ENCODE measurements at places on chromosomes 12 and 14.

GRCh38 chr12:46184798-46185595 lies 83.8 kb downstream of the SLC38A1 start:
- no peak for DNase-seq

DNA sequence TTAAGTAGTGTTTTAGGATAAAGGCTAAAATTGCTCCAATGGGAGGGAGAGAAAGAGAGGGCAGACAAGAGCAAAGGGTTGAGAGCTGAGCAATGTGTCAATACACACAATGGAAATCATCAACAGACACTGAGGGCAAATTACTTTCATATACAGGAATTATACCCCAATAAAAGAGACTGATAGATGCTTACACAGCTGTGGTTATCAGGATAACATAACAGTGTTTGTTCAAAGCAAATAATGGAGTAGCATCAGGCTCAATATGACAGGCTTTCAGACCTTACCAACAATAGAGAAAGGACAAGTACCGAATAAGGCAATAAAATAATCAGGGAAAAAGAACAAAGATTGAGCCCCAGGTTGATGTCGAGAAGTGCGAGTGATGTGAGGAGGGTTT lies 53.4 kb upstream of the DIO2 start:
- DNase-seq: no peak

- DNase-seq: no peak
Measured at GRCh38 chr14:99280066-99280731, 8.2 kb upstream of the BCL11B start.

DNA sequence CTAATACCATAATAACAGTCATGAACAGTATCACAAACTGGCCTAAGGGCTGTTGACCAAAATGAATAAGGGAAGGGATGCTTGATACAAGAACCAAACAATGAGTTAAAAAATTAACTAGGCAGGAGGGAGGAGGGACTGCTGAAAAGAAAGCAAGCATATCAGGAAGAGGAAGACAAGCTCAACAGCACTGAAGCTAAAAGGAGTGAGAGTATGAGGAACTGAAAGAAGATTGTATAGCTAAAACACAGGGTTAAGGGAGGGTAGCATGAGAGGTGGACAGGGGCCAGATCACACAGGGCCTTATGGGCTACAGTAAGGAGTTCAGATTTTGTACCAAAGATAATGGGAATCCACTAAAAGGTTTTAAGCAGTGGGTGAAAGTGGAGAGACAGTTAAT lies 34.1 kb downstream of the ITGA7 start:
- no peak for DNase-seq

- DNase-seq: no peak
Measured at GRCh38 chr14:81801921-81802320, 268.3 kb upstream of the SEL1L start.

DNA sequence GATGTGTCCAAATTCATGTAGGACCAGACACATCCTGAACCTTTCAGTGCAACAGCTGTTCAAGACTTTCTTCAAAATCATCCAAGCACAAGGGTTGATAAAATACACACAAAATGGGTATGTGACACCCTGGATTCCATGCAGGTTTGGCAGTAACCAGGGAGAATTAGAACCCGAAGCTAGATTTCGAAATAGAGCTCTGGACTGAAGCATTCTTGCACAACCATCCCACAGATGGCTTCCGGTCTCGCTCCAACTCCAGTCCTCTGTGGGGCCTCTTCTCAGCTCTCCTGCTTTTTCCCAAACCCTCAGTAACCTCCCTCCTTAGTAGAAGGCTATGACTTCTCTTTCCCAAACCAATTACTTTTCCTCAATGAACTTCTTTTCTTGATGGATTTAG lies 171.3 kb downstream of the TTC7B start:
- no peak for DNase-seq

DNA sequence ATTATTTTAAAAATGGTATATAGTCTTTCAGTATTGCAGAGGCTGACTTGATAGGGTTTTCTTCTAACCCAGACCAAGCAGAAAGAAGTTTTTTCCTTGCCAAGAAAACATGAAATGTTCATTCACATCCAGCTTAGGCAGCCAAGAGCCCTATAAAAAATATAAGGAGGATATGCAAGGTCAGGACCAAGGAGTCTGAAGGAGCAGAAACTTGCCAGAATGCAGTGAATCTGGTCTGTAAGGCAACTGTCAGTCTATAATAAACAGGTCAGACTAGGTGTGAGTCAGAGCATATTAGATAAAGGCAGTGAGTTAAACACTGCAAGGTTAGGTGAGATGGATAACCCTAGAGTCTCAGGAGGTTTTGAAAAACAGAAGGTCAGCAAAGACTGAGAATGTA lies 645.5 kb downstream of the C12orf50 start:
- no peak for DNase-seq

GRCh38 chr12:127823801-127824200 lies 443.2 kb upstream of the TMEM132C start:
- DNase-seq: no peak

DNA sequence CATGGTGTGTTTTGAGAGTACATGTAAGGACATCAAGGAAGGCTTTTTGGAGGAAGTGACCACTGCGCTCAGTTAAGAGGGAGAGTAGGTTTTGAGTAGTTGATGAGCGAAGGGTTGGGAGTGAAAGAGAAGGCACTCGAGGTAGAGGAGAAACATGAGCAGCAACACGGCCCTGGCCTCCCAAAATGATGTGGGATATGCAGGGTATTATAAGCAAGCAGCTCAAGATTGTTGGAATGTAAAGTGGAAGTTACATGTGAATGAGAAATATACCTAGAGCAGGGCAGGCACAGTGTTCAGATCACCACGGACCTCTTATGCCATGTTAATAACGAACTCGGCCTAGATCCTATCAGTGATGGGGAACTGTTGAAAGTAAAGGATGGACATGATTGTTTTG lies 2.1 kb upstream of the ARHGDIB start:
- DNase-seq: no peak

GRCh38 chr12:6843118-6843902 lies 2.6 kb downstream of the GNB3 start:
- no peak for DNase-seq

- DNase-seq: no peak
Measured at GRCh38 chr12:122978507-122978955, 1.9 kb upstream of the ARL6IP4 start.

DNA sequence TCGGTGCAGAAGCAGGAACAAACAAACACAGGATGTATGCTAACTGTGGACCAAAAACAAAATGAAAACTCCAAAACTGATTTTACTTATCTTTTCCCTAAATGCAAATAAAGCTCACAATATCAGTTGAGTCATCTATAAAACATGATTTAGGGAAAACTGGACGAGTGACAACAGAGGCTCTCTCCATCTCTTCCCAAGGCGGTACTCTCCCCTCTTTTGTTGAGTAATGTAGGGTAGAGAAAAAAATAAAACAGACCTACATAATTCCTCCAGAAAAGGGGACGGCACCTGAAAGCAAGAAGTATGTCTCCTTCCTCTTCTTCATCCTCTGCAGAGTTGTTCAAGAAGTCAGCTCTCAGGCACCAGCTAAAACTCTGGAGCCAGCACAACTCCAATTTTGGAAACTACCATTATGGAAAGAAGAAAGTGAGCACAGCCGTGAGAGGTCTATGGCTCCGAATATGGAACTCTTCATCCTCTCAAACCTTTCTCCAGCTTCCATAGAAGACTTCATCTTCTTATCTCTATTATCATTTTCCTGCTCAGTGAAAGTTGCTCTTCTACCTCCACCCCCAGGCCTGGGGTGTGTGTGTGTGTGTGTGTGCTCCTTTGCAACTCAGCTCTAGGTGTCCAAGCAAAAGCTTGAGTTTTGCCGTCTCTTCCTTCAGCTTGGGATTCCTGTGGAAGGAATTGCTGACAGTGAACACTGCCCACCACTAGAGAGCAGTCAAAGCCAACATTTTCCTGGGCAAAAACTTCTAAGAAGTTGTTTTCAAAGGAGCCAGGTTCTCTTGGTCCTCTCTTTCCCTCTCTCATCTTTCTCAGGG lies 155.4 kb downstream of the DIO2 start:
- peak; percentile 4 for DNase-seq

- no peak for DNase-seq
Measured at GRCh38 chr12:54053751-54054741, at the start of gene HOXC4. Gene HOXC4, plus strand, starts transcription at chr12:54053835. Its CDS starts 88 bp downstream, at chr12:54053923.

- DNase-seq: no peak
Measured at GRCh38 chr14:55070981-55071411, 19.5 kb downstream of the MAPK1IP1L start.

DNA sequence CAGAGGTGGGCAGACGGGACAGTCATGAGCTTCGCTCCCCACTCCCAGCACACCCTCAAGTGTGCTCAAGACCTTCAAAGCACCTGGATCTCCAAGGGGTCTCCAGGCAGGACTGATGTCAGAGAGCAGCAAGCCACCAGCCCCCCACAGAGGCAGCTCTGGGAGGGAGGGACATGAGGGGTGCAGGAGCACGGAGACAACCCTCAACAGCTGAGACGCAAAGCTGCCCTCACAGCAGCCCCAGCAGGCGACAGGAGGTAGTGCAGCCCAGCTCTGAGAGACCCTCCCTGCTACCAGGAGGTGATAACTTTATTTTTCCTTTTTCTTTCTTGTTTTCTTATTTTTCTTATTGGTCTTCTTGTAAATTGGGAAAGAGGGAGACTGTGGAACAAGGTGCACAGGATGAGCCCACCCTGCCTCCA lies 17.9 kb downstream of the SIVA1 start:
- DNase-seq: no peak

DNA sequence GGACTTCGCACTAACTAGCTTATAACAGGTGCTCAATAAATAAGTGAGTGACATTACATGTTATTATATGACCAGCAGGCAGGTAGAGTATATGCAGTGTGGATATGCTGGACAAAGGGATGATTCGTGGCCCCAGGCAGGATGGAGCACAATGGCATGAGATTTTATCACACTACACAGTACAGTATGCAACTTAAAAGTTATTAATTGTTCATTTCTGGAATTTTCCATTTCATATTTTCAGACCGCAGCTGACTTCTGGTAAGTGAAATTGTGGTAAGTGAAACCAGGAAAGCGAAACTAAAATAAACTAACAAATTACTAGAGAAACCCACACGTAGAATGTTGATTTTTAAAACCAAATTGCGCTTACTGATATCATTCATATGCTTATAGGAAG lies 3.3 kb downstream of the PARP11 start:
- peak; percentile 7 for DNase-seq

- no peak for DNase-seq
Measured at GRCh38 chr14:104595911-104596450, 8.6 kb downstream of the TMEM179 start.

- DNase-seq: no peak
Measured at GRCh38 chr12:89370850-89371249, 18.5 kb upstream of the DUSP6 start.

DNA sequence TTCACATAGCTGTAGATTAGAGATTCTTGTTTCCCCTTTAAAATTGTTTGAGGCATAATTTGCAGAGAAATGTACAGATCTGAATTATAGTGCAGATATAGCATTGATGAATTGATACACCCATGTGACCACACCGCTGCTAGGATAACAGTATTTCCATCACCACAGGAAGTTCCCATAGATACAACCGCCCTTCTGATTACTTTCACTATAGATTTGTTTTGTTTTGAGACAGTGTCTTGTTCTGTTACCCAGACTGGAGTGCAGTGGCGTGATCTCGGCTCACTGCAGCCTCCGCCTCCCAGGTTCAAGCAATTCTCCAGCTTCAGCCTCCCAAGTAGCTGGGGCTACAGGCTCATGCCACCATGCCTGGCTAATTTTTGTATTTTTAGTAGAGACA lies 8.8 kb upstream of the ASPG start:
- DNase-seq: no peak

DNA sequence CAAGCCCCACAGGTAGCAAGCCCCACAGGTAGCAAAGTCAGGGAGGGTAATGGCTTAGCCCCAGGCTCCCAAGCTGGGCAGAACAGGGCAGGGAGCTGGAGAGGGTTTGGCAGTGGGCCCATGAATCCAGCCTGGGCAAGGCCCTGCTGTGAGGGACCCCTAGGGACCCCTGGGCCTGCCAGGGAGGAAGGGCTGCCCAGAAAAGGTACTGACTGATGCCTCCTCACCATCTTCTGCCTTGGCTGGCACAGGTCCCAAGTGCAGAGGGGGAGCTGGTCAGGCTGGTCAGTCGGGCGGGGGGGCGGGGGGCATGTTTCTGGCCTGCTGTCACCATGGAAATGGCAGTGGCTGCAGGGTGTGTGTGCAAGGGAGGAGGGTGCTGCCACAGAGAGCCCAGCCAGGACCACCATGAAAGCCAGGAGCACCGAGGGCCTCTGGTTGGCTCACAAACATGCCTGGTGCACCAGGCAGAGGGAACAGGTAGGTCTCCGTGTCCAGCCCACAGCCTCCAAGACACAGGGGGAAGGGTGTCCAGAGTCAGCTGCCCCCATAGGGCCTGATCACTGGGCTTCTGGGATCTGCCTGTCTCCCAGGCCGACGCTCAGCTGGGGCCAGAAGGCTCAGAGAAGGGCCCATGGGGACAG lies 1.5 kb upstream of the CRIP2 start:
- no peak for DNase-seq

DNA sequence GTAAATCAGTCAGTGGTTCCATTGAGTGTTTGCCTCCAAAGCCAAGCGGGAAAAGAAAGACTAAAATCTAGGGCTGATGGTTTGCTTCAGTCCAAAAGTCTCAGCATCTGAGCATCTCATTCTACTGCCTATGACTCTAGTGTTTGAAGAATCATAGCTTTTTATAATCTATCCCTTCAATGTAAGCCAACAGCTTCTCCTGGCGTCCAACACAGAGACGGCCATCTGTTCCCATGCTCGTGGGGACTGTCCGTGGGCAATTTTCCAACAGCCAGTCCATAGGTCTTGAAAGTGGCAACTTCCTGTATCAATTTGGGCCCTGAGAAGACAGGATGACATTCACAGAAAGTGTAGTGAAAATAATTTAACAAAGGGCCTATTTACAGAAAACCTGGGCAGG lies 544.4 kb upstream of the TMEM132C start:
- no peak for DNase-seq

- no peak for DNase-seq
Measured at GRCh38 chr14:94650806-94651805, 38.9 kb downstream of the SERPINA3 start.

GRCh38 chr12:105281694-105282049 lies 45.7 kb upstream of the APPL2 start:
- no peak for DNase-seq

DNA sequence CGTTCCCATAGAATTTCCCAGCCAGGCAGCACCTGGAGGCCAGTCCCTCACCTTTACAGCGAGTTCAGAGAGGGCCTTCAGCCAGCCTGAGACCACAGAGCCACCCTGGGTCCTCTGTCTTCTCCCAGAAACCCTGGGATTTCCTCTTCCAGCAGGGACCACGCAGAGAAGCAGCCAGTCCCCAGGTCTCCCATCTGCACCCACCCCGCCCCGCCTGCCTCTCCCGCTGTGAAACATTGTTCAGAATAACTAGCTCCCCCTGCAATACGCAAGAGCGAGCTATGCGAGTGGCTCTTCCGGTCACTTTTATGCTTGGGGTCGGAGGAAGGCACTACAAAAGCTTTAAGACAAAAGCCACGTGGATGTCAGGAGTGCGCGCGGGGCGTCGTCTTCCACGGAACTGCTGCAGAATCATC lies 77.8 kb downstream of the SERPINA3 start:
- DNase-seq: no peak

GRCh38 chr12:113135178-113136127 lies at the start of gene RASAL1:
Gene RASAL1, minus strand, starts transcription at chr12:113135761. Its CDS starts 299 bp downstream, at chr12:113135462.
- no peak for DNase-seq

- DNase-seq: no peak
Measured at GRCh38 chr14:96917442-96917963, 120.3 kb downstream of the VRK1 start.

- peak; percentile 17 for DNase-seq
Measured at GRCh38 chr12:104643819-104644669, 187.3 kb downstream of the CHST11 start.
